NK-92 treated with Interleukin-12 subunit alpha and Interleukin-12 subunit beta, amount 100 ng/mL, for 24 hours (cell line): ENCODE measurements at places on chromosomes 12 and 14.

DNA sequence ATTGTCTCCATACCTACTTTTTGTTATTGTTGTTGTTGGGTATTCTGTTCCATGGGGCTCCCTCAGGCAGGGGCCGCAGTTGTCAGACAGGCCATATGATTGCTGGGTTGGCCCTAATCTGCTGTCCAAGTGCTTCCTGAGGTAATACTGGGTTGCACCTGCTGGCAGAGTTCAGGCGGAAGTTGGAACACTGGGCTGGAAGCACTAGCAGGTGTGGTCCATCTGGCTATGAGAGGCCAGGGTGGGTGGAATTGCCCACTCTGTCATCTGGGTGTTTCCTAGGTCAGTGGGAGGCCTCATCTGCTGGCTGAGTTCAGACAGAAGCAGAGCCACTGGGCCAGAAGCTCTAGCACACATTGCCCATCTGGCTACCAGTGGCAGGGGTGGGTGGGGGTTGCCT is 81.3 kb upstream of the NID2 start:
- DNase-seq, result no peak

- DNase-seq, result no peak
Measured at GRCh38 chr14:102941419-102942011, 19.1 kb downstream of the AMN start.

- no peak for DNase-seq
Measured at GRCh38 chr12:24780697-24781368, 168.1 kb downstream of the BCAT1 start.

DNA sequence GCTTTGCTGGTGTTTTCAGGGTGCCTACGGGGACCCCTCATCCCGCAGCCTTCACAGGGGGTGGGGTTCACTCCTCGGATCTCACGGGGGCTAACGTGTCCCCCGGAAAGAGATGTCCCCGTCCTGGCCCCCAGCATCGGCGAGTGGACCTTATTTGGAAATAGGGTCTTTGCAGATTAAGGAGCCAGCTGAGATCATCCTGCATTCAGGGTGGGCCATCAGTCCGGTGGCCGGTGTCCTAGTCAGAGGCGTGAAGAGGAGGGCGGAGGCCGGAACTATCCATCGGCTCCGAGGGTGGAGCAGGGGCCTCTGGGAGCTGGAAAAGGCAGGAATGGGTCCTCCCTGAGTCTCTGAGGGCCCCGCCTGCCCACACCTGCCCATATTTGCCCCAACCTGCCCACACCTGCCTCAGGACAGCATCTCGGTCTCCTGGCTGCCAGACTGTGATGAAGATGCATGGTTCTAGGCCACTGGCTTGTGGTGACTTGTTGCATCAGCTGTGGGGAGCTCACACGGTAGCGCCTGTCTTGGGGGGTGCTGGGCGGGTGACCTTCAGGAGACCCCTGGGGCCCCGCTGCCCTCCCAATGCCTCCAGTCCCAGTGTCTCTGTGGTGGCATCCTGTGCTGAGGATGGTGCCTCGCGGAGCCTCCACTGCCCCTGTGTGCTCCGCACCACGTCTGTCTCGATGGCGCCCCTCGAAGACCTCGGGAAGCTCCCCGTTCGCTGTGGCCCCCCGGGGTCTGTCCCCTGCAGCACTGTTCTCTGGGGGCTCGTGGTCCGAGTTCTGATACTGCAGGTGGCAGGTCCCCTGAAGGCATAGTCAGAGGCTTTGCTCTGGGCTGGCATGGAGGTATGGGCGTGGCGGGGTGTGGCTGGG is 14.7 kb downstream of the NOC4L start:
- no peak for DNase-seq

GRCh38 chr14:37428954-37429353 is 166.1 kb downstream of the FOXA1 start:
- DNase-seq, result no peak

DNA sequence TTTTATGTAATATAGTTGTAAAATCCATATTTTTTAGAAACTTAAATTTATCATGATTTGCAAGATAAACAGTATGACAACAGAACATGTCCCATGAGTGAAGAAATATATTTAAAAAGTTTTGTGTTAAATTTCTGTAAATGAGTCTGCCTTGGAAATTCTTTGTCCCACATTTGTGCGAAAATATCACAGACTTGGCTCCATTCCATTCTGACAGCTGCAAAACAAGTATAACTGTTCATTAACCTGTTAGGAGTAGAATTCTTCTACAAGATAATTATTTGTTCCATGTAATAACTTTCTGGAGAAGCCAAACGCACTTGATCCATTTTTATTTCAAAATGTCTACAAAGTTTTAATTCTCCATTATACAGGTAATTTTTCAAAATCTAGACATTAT is 37.9 kb downstream of the MDM1 start:
- DNase-seq, result no peak

GRCh38 chr14:70671652-70672644 is 30.2 kb downstream of the TTC9 start:
- DNase-seq, result no peak

DNA sequence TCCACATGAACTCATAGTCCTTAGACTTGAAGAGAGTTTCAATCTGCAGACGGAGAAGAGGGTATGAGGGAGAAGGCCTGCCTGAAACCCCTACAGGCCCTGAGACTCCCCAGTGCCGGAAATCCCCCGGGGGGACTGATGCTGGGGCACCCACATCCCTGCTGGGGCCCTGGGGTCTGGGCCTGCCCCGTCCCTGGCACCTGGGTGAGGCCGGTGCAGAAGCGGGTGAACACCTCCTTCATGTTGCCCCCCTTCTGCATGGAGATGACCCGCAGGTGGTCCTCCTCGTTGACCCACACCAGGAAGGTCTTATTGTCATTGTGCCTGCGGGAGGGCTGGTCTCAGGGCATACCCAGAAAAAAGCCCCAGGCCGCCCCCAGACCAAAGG is 2.4 kb downstream of the CKB start:
- no peak for DNase-seq

DNA sequence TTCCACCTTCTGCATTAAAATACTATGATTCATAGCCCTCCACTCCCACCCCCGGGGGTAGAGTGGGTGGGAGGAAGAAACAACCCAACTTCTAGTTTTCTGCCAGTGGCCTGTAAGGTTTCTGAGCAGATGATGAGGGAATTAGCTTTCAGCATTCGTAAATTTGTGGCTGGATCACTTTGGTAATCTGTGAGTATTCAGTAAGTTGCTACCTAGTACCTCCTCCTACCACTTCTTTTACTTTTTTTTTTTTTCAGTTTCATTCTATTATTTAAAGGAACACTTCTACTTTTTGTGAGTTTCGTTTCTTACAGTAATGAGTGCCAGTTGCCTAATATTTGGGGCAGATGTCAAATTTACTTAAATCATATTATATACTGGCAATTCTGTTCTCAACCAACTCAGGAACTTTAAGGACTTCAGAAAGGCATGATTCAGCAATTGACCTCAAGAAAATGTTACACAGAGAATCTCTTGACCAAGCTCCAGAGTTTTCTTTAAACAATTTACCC is 42.4 kb upstream of the EMP1 start:
- DNase-seq, result no peak

DNA sequence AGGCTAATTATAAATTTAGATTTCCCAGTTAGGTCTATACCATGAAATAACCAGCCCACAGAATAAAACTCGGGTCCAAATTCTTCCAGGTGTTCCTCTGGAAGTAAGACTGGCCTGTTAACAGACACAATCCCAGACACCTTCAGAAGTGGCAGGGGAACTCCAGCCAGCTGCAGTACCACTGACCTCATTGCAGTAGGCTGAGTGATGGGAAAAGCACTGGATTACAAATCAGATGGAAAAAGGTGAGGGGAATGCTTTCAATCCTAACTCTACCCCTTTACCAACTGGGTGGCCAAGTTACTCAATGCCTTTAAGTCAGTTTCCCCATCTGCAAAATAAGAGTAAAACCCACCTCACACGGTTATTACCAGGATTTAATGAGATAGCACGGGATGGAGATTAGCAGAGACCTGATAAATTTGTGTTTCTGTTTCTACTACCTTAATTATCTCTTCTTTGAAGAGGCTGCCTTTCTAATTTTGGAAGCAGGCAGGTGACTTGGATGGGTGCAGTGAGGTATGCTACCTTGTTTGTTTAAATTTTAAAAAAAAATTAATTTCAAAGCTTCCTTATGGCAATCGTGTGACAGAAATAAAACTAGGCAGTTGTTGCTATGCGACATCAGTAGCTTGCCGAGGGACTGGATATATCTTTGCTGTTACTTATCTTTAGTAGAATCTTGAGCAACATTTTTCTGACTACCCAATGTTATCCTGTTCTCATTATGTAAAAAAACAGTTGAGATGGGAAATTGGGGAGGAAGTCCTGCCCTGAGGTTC is 167.3 kb upstream of the GRIN2B start:
- DNase-seq, result no peak

DNA sequence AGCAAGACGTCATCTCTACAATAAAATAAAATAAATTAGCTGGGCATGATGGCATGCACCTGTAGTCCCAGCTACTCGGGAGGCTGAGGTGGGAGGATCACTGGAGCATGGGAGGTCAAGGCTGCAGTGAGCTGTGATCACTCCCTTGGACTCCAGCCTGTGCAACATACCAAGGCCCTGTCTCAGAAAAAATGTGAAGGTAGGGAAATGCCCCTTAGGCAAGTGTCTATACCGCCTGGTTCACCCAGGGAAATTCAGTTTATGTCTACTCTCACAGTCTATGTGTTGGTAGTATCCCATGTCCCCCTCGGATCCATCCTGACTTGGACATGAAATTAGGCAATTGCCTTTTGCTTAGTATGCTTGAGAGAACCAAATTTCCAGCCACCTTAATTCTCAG is 88.4 kb upstream of the TMEM132C start:
- DNase-seq, result no peak

- DNase-seq, result no peak
Measured at GRCh38 chr14:85418721-85419120, 111.2 kb upstream of the FLRT2 start.

GRCh38 chr12:1504304-1504894 is 90.0 kb downstream of the FBXL14 start:
- DNase-seq, result no peak

DNA sequence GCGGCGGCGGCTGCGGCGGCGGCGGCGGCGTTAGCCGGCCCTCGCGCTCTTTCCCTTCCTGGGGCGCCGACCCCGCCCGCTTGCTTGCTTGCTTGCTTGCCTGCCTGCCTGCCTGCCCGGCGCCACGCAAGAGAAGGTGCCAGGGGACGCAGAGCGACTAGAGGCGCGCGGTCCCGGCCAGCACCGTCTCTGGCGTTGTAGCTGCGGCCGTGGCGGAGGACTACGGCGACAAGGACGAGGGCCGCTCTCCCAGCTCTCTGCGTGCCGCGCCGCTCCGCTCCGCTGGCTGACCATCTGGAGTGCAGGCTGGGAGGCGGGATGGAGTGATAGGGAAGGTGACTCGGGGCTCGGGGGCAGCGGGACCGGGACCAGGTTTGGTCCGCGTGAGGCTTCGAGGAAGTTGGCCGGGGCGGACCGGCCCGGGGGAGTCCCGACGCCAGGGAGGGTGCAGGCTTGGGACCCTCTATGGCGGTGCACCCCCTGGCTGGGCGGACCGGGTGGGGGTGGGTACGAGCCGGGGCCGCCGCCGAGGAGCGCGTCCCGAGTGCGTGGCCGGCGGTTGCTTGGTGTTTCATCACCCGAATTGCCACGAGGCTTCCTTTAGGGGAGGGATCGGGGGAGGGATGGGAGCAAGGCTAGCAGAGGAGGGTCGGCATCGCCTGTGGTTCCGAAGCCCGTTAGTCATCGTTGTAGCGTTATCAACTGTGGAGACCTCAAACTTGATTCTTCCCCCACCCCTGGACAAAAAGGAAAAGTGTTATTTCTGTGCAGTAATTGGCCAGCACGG is 471 bp downstream of the XPOT start:
- DNase-seq, result peak; percentile 78

DNA sequence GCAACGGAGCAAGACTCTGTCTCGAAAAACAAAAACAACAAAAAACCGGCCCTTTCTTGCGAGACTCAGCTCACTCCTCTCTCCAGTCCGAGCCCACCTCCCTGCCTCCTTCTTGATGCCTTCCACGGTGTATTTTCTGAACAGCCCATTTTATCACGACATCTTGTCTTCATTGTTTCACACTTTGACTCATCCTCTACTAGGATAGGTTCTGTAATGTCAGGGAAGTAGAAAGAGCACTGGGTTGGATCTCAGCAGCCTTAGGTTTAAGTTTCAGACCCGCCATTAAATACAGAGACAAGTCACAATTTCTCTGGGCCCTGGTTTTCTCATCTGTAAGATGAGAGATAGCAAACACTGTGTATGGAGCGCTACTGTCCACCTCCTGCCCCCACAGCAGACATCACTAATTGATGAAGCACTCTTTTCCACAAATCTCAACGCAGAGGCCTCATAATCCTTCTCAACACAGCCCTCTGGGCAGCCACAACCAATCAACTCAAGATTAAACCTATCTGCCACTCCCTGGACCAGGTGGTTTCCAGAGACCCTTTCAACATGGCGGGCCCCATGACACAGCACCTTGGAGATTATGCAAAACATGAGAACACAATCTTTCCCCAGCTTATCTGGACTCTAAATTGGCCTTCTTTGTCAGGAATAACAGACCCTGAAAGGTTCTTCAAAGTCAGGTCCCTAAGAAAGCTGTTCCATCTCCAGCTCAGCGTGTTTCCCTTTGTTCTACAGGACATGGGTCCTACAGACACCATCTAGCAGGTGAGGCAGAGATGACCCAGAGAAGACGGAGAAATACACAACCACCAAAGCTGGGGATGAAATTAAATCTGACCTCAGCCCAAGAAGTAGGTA is 35.6 kb downstream of the CCDC88C start:
- DNase-seq, result no peak

GRCh38 chr14:37665479-37665878 is 70.0 kb downstream of the TTC6 start:
- no peak for DNase-seq

DNA sequence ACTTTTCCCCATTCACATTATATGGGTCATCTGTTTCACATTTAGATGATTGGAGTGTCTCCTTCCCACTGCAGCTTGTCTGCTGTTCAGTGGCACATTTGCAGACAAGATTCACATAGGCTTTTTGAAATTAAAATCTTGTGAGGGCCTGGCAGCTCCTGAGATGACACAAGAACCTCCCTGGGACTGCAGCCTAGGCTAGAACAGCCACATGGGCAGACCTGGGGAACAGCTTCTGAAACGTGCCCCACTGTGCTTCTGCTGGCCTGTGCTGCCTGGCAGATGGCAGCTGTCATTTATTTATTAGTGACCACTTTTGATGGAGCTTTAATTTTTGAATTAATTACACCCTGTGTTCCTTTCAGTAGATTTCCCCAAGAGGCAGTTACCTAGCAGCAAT is 137.4 kb downstream of the GRIP1 start:
- DNase-seq, result no peak

GRCh38 chr12:59403259-59403932 is 192.4 kb upstream of the SLC16A7 start:
- DNase-seq, result no peak

- DNase-seq, result no peak
Measured at GRCh38 chr12:5803532-5803931, 141.5 kb downstream of the ANO2 start.

GRCh38 chr12:19761463-19761862 is 322.2 kb downstream of the AEBP2 start:
- no peak for DNase-seq

GRCh38 chr12:111327474-111327873 is 41.4 kb downstream of the PHETA1 start:
- no peak for DNase-seq
